ENCODE measurements at places on chromosomes 5 and 9.
A peak's percentile ranks its signal among the peaks of the same experiment; 100 is the strongest.

DNA sequence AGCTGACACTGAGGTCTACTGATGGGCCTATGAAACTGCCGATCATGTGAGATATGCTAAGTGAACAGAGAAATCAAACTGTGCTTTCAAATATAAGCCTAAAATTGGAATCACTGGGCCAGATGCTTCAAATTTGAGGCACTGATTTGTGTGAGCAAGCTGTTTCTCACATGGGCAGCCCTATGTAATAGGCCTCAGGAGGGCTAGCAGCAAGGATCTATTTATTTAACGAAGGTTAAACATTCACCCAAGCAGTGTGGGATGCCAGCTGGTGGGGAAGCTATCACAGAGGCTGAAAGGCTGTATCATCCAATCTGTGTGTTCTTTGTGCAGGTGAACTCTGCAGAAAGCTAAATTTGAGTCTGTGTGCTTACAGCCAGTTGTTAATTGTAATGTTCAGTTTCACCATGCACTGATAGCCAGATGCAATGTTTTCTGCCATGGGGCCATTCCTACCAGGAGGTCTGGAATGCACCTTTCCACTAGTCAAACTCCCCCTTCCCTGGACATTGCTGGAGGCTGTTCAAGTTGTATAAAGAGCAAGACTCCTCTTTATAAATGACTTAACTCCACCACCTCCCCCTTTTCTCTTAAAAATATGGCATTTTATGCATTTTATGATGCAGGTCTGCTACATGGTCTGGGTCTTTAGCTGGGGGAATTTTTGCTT, 228.9 kb downstream of the SH3GL2 start:
- no peak for DNase-seq

DNA sequence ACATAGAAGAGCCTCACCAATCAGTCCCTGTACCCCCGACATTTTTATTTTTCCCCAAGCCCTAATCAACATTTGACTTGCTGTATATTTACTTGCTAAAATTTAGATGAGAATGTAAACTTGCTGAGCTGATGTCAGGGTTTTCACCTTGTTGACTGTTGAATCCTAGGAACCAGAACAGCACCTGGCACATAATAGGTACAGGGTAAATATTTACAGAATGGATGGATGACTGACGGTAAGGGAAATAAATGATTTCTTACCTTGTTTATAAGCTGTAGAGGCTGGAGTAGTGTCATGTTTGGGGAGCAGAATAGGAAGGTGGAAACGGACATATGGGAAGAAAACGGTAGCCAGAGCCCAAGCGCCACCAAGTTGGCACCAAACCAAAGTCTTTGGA, 107.0 kb upstream of the NUDT12 start:
- no peak for DNase-seq

GRCh38 chr5:180799194-180799593, 3.4 kb downstream of the MGAT1 start:
- DNase-seq: no peak

DNA sequence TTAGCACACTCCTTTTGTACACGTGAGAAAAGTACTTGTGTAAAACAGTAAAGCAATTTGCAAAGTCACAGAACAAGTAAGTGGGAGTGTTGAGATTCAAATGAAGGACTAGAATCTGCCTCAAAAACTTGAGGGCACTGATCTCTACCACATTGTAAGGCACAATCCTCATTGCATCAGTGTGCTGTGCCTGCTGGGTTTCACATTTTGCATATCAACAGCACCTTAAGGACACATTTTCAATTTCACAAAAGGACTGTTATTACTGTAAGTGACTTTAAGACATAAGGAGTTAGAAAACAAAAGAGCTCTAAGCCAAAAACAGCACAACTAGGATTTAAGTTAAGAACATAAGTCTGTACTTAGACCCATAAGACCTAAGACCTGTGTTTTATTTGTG, 44.7 kb upstream of the HK3 start:
- DNase-seq: no peak

- no peak for DNase-seq
Measured at GRCh38 chr9:34647084-34647403, 569 bp downstream of the GALT start.

DNA sequence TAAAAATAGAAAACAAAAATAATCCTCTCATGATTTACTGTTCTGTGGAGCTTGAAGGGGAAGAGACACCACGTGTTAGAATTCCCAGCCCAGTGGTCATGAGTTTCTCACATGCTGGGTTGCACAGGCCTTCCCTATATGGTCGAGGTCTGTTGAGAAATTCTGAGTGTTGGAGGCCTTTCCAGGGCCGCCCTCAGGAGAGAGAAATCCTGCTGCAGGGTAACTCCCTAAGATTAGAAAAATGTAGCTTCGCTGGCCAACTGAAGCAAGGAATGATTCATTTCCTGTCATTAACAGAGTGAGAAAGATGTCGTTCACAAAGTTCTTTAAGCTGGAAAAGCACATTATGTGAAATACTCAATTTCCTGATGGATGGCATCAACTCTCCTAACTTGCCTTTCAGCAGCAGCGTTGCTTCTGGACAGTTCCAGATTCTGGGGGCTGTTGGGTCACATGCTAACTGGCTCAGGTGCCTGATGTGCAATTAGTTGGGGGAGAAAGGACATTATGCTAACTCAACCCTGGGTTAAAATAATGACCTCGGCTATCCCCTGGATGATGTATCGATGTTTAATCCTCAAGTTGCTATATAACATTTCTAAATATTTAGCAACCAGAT, 104.8 kb upstream of the CD180 start:
- DNase-seq: no peak

- no peak for DNase-seq
Measured at GRCh38 chr9:81074221-81074620, 615.1 kb downstream of the TLE1 start.

GRCh38 chr9:1938675-1939170, 76.4 kb upstream of the SMARCA2 start:
- DNase-seq: no peak

DNA sequence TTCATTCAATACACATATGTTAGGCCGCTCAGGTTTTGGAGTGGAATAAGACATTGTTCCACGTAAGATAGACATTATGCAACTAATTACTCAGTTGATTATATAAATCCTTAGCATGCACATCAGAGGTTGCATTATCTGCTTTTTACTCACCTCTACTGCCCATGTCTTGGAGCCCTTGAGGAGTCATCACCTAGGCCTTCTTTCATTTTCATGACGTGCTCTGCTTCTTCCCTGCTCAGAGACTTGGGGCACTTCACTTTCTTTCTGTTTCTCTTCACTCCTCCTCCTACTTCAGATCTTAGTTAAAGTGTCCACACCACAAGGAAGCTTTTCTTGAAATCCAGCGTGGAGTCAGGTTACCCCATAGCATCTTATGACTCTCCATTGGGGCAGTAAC, 241.1 kb downstream of the TLR4 start:
- DNase-seq: no peak

GRCh38 chr9:90999425-91000397, 198.1 kb downstream of the SYK start:
- DNase-seq: peak; percentile 3

DNA sequence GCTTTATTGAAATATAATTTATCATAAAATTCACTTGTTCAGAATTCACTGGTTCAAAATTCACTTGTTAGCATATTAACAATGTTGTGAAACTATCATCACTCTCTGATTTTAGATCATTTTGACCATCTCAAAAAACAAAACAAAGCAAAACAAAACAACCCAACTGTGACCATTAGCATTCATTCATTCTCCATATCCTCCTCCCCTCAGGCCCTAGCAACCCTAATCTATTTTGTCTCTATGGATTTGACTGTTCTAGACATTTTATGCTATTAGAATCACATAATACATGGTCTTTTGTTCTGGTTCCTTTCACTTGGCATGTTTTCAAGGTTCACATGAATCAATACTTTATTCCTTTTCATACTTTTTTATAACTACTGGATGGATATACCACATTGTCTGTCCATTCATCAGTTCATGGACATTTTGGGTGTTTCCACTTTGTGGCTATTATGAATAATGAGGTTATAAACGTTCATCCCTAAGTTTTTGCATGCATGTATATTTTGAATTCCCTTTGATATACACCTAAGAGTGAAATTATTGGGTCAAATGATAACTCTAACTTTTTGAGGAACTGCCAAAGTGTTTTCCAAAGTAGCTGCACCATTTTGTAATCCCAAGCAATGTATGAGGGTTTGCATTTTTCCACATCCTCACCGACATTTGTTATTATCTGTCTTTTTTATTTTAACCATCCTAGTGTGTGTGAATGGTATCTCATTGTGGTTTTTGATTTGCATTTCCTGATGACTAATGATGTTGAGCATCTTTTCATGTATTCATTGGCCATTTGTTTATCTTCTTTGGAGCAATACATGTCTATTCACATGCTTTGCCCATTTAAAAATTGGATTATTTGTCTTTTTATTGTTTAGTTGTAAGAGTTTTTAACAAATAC, 304.1 kb downstream of the SH3GL2 start:
- DNase-seq: no peak

- no peak for DNase-seq
Measured at GRCh38 chr9:75607521-75607920, 283.0 kb upstream of the PCSK5 start.

GRCh38 chr9:12826924-12827565, 52.2 kb downstream of the LURAP1L start:
- no peak for DNase-seq

GRCh38 chr9:74573640-74574191, 76.6 kb downstream of the RORB start:
- no peak for DNase-seq

DNA sequence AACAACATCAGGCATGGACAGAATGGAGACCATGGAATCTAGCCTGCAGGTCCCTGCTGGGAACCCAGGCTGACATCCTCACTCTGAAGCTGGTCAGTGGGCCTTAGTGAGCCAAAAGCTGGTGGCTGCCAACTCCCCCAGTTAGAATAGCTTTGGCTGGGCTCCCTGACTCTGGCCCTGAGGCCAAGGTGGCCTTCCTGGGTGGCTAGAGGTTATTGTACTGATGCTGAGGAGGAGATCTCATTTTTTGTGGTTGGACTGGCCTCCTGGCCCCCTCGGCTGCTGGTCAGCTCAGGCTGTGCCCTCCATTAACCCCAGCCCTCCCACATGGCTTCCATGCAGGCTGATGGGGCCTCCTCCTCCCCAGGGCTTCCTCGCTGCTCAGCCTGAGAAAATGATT, 101.2 kb upstream of the PANK3 start:
- DNase-seq: peak; percentile 58

- DNase-seq: no peak
Measured at GRCh38 chr5:27353540-27353939, 315.2 kb upstream of the CDH9 start.

DNA sequence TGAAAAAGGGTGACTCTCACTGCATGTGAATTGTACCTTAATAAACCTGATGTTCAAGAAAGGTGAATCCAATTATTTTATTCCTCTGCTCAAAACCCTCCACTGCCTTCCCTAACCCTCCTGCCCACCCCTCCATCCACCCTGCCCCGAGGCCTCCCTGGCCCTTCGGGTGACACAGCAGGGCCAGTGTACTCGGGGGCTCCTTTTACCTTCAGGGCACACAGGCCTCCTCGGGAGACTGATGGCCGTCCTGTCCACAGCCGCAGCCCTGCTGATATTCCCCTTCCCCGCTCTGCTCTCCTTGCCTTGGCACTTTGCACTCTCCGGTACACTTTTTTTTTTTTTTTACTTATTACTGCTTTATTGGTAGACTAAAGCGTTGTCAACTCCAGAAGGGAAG, 234.0 kb downstream of the CACNA1B start:
- DNase-seq: no peak

GRCh38 chr5:54309691-54310432, 511 bp downstream of the ARL15 start:
- no peak for DNase-seq

DNA sequence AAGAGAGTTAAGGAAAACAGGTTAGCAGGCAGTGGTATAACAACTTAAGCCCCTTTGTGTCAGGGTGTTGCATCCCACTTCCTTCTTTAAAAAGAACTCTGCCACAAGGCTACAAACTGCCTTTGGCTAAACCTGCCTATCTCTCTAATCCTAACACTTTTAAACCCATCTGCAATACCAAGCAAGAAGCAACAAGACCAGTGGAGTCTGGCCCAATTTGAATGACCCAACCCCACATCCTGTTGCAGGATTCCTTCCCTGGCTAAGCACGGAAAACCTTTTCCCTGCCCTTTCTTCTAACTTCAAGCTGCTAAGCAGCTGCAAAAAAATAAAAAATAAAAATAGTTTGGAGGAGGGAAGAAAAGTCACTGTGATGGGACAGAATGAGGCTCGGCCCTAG, 27.1 kb downstream of the ABCA1 start:
- DNase-seq: no peak

- no peak for DNase-seq
Measured at GRCh38 chr5:7405277-7405676, 9.3 kb downstream of the ADCY2 start.

- no peak for DNase-seq
Measured at GRCh38 chr5:171783051-171783450, 2.6 kb upstream of the SMIM23 start.

- DNase-seq: no peak
Measured at GRCh38 chr9:137370865-137371520, 52.0 kb downstream of the EXD3 start.

DNA sequence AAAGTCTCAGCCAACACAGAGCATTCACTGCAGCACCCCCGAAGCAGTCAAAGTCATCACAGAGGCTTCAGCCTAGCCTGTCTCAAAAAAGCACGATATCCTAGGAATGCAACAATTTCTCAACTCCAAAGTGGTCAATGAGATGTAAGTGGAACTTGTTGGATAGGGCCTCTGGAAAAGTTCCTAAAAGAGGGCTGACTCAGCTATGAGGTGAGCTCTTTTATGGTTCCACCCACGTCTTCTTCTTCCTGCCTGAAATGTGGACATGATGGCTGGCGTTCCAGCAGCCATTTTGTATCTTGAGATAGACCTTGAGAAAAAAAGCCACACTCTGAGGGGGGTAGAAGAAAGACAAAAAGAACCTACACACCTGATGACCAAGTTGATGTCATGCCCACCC, 32.5 kb upstream of the TRIO start:
- DNase-seq: no peak

DNA sequence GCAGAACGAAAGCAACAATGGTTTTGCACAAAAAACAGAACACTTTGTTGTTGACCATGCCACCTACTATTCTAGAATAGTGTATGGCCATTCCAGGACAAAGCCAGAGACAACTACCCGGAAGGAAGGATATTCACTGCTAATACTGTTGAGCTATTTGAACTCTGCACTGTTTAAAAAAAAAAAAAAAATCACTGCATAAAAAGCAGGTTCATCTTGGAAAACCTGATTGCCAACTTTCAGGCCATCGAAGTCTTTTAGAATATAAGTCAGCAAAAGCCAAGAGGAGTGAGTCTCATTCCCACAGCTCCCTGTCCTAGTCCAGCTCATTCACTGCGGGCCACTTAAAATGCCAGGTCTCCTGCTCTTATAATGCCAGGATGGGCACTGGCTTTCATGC, 4.0 kb downstream of the ENC1 start:
- no peak for DNase-seq

DNA sequence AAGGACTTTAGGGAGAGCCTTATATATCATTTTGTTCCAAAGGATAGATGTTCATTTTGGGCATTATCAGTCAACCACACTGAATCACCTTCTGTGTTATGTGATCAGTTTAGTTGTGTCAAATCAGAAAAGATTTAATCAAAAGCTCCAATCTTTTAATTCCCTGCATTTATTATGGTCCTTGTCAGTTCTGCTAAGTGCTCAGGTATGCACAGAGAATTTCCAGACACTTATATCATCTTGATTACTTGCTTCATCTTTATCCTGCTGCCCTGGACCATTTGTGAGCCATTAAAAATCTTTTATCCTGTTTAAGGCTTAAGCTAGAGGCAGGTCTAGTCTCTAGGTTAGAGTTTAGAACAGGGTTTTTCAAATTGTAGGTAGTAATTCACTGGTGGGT, 179.1 kb downstream of the CWC27 start:
- DNase-seq: no peak

All from cerebellar nuclear complex (tissue), 1 donor.